Brain (organoid and tissue), 16 donors: ENCODE measurements at places on chromosomes 1 and 21.
A peak's percentile ranks its signal among the peaks of the same experiment; 100 is the strongest.

DNA sequence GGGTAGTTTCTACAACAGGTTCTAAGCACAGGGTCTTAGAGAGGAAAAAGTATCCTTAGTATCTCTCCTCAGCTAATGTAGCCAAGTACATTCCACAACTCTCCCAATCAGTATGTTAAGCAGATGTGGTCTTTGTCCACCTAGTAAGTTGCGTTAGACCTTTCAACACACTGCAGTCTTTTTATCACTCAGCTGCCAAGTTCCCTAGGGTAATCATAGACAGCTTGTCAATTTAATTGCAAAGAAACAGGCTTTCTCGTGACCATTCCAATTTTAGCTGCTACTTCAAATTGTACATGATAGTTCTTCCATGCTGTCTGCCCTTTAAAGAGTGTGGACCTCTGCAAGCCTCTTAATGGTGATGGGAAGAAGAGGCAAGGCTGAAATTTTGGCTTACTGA lies 211.8 kb upstream of the PKN2 start:
- DNase-seq = peak; percentile 16

DNA sequence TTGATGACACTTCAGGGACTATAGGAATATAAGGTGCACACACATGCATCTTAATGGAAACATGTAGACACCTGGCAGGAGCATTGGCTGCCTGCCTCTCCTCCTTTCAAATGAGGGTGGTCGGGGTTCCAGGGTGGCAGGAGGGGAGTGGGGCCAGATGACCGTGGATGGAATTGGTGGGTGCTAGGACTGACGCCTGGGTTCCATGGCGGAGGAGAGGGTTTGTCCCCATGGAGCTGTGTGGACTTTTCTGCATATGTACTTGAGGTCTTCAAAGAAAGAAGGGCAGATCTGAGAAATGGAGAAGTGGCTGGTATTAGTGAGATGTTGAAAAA lies 7.7 kb downstream of the PRRX1 start:
- no peak for DNase-seq

DNA sequence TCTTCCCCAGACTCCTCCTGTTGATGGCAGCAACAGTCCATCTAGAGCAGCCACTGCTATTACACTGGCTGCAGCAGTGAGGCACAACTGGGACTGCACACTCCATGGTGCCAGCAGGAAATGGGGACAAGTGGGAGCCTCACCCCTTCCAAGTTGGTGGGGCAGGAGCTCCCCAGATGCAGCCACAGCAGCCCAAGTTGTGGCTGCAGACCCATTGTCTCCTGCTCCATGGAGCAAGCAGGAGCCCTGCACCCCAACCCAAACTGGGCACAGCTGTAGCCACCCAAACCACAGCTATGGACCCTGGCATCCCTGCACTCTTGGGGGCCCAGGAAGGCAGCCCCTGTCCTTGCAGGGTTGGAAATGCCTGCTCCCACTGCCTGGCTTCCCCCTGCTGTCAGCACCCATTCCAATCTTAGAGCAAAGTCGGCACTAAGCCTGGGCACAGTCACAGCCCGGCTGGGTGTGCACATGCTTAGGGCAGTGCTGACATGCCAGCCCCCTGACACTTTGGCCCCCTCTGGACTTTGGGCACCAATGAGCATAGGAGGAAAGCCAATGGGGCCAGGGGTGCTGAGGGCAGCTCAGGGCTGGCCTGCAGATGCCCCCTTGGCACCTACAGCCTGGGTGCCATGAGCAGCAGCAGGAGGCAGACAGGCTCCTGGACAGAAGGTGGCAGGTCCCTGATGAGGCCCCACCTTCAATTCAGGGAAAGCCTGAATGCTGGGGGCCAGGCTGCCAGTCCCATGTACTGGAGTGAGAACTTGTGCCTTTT lies 44.0 kb downstream of the MATN1 start:
- DNase-seq = no peak

GRCh38 chr1:220213382-220213983 lies 58.8 kb downstream of the RAB3GAP2 start:
- no peak for DNase-seq

- DNase-seq = no peak
Measured at GRCh38 chr1:81876901-81877733, 76.4 kb downstream of the ADGRL2 start.

GRCh38 chr1:119774746-119775490 lies 6.2 kb upstream of the HMGCS2 start:
- DNase-seq = no peak

DNA sequence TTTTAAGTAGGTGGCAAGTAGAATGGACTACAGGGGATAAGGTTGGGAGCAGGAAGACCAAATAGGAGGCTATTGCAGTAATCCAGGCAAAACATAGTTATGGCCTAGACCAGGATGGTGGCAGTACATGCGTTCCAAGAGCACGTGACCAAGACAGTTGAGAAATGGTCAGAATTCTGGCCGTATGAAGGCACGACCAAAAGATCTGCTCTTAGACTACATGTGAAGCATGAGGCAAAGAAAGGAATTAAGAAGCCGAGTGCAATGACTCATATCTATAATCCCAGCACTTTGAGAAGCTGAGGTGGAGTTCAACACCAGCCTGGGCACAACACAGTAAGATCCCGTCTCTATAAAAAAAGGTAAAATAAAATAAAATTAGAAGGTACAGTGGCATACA lies 71.3 kb downstream of the LUZP1 start:
- DNase-seq = no peak

GRCh38 chr21:19833082-19833481 lies 1165.1 kb upstream of the NCAM2 start:
- DNase-seq = no peak

GRCh38 chr1:226524547-226524946 lies 24.0 kb upstream of the STUM start:
- no peak for DNase-seq

GRCh38 chr1:78068681-78069283 lies 23.0 kb downstream of the GIPC2 start:
- no peak for DNase-seq

- DNase-seq = no peak
Measured at GRCh38 chr1:25680701-25681100, 64.1 kb downstream of the MAN1C1 start.

GRCh38 chr21:44533891-44534627 lies 5.9 kb downstream of the KRTAP10-1 start:
- no peak for DNase-seq

DNA sequence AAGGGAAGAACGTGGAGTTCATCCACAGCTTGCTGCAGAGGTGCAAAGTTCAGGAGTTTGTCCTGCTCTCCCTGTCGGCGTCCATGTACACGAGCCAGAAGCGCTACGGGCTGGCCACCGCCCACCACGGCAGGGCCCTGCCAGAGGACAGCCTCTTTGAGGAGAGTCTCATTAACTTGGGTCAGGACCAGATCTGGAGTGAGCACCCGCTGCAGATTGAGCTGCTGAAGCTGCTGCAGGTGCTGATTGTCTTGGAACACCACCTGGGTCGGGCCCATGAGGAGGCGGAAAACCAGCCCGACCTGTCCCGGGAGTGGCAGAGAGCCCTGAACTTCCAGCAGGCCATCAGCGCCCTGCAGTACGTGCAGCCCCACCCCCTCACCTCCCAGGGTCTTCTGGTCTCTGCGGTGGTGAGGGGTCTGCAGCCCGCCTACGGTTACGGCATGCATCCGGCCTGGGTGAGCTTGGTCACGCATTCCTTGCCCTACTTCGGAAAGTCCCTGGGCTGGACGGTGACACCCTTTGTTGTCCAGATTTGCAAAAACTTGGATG lies 73.8 kb upstream of the MORC3 start:
- DNase-seq = no peak

DNA sequence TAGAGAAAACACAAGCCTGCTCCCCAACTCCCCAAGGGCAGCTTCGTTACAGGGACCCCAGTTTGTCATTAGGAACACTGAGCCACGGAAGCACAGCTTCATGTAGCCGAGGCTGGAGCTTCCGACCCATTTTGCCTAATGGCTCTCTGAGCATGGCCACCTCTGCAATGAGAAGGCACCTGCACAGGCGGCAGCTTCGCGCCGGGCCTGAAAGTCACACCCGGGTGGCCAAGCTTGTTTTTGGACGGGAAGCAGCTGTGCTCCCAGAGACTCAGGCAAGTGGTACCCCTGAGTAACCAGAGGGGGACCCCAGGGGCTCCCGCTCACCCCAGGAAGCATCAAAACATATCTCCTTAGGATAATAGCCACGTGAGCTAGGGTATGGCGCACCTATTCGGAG lies 80.9 kb downstream of the SLC66A1 start:
- no peak for DNase-seq

DNA sequence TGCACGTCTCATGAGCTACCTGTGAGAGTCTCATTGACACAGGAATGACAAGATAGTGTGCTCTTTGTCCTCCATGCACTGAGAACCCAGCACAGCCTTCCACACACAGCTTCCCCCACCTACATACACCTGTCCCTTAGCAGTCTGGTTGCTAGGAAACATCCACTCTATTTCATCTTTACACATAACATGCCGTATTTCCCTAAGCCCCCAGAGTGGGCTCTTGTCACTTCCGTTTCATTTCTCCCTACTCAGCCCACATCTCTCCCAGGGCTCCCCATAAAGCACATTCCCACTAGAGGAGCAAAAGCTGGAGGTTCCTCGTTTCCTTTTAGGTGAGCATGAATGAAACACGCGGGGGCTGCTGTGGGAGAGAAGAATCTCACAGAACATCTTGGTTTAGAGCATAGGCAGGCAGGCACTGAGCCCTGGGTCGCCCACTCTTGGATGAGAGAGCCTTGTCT lies 137.1 kb downstream of the ETS2 start:
- DNase-seq = peak; percentile 25

- no peak for DNase-seq
Measured at GRCh38 chr1:27152829-27153548, 1.9 kb downstream of the SLC9A1 start.

DNA sequence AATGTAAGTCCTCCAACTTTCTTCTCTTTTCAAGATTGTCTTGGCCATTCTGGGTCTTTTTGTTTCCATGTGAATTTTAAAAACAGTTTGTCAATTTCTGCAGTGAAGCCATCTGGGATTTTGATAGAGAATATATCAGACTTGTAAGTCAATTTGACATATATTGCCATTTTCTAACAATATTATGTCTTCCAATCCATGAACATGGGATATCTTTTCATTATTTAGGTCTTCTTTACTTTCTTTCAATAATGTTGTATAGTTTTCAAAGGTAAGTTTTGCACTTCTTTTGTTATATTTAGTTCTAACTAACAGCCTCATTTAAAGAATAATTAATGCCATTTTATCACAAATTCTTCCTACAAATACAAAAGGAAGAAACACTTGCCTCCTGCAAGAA lies 73.4 kb downstream of the STUM start:
- no peak for DNase-seq

- DNase-seq = no peak
Measured at GRCh38 chr1:174682419-174683008, 234.8 kb downstream of the GPR52 start.

DNA sequence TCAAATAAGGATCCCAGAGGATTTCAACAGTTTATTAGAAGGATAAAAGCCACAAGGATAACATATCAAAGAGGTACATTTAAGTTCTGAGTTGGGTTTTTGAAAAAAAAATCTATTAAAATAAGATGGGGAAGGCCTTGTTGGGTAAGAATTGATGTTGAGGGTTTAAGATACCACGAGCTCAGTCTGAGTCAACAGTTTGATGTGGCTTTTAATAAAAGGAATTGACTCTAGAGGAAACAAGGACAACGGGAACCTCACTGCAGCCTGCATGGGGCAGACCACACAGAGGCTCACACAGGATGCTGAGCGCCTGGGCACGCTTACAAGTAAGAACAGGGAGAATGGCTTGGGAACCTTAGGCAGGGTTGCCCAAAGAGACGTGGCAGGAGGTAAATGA lies 107.5 kb downstream of the TIAM1 start:
- no peak for DNase-seq

- DNase-seq = no peak
Measured at GRCh38 chr1:54377040-54377691, 29.0 kb downstream of the SSBP3 start.

DNA sequence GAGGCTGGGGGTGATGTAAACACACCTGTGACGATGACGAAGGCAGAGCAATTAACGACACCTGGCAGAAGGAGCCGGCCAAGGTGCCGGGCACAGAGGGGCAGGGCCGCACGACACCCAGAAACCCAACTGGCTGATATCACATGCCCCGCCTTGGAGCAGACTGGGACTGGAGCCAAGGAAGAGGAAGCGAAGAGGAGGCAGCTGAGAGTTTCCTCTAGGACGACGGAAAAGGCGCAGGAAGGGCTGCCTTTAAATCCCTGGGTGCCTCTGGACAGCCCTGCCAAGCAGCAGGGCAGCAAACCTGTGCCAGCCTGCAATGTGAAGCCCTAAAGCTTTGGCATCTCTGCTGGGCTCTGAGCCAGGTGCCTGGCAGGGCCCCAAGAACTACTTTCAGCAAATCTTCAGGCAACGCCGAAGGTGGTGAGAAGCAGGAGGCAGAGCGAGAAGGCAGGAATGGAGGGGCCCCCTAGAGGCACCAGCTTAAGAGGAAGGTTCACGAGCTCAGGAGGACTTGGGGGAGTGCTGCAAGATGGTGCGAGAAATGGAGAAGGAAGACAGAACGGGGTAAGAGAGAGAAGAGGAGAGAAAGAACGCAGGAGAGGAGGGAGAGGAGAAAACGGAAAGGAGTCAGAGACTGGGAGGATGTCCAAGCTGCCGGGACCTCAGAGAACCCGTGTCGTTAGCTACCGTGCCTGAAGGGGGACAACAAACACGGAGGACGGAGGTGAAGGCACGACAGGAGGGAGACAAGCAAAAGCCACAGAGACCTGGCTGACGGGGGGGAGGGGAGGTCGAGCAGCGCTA lies 25.3 kb upstream of the PEF1 start:
- peak; percentile 97 for DNase-seq

- no peak for DNase-seq
Measured at GRCh38 chr1:53644496-53644895, 94.5 kb downstream of the GLIS1 start.

GRCh38 chr1:204437796-204438570 lies 26.4 kb upstream of the PPP1R15B start:
- DNase-seq = no peak

- DNase-seq = no peak
Measured at GRCh38 chr1:61961009-61961408, 218.7 kb downstream of the PATJ start.

DNA sequence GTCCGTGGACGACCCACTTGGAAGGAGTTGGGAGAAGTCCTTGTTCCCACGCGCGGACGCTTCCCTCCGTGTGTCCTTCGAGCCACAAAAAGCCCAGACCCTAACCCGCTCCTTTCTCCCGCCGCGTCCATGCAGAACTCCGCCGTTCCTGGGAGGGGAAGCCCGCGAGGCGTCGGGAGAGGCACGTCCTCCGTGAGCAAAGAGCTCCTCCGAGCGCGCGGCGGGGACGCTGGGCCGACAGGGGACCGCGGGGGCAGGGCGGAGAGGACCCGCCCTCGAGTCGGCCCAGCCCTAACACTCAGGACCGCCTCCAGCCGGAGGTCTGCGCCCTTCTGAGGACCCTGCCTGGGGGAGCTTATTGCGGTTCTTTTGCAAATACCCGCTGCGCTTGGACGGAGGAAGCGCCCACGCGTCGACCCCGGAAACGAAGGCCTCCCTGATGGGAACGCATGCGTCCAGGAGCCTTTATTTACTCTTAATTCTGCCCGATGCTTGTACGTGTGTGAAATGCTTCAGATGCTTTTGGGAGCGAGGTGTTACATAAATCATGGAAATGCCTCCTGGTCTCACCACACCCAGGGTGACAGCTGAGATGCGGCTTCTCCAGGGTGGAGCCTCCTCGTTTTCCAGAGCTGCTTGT lies 32.4 kb downstream of the PRMT2 start:
- DNase-seq = peak; percentile 39
